Naive B cell (primary cell): ENCODE measurements at places on chromosomes 5 and 9. TPM values are rescaled to one million over a fixed set of nuclear protein-coding genes. Genes with fewer than 3 reads are reported as not detected.

DNA sequence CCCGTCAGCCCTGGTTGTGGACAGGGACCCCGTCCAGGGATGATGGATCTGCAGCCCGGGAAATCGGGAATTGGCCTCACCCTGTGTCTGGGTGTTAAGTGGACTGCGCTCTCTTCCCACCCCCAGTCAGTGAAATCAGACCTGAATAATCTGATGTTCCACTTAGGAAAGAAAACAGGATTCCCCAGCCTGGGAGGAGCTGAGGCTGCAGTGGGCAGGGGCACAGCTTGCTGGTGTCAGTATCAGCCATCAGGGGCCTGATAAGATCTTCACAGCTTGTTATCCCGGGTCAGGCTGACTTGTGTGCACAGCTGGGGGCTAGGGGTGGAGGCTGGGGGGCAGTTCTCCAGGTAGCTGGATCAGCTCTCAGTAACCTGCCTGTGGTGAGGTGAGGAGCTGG, 29.1 kb downstream of the LMX1B start:
- no peak for DNase-seq

- DNase-seq, result no peak
Observed at GRCh38 chr5:110956280-110956912, 115.1 kb upstream of the TSLP start.

GRCh38 chr5:143882520-143882919, 70.6 kb downstream of the HMHB1 start:
- DNase-seq, result no peak

Gene GABBR2
- polyA plus RNA-seq, result not detected

- no peak for DNase-seq
Observed at GRCh38 chr5:123785162-123786071, 273.4 kb downstream of the CSNK1G3 start.

GRCh38 chr5:158897444-158898160, 202.1 kb downstream of the EBF1 start:
- no peak for DNase-seq

DNA sequence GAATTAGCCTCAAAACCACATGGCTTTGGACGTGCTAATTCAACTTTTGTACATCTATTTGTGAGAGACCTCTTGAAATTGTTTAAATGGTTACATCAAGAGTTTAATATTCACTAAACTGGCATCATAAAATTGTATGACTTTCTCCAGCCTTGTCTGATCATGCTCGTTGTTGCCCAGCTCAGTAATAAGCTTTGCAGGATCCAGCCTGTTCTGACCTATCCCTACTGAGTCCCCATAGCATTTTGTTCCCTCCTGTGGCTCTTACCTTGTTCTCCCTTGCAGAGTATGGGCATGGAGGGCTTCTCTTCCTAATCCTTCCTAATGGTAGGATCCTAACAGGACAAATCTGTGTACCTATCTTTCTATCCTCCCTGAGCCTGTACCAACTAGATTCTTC, 6.3 kb downstream of the EXOSC3 start:
- DNase-seq, result no peak

GRCh38 chr9:27835286-27835685, 262.0 kb upstream of the C9orf72 start:
- no peak for DNase-seq

Gene PCA3
- polyA plus RNA-seq, result not detected

Gene PCDHGB2
- polyA plus RNA-seq, result not detected

DNA sequence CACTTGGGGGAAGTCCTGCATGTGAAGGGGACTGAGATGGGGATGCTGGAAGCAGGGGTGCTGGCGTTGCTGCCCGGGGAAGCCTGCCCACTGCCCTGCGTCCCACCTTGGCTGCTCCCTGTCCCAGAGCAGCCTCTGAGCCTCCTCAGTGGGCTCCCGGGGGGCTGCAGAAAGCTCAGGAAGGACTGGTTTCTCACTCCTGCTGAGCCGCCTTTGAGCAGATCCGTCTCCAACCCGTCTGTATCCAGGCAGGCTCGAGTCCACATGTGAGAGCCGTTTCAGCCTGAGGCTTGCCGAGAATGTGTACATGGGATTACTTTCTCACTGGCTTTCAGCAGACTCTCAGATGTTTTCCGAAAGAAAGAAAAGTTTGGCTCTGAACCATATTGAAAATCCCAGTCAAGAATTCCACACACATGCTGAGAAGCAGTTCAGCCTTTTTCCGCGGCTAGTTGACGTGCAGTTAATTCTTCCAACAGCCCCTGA, 95.3 kb upstream of the COL5A1 start:
- no peak for DNase-seq
